ENCODE measurements at places on chromosomes 5 and 9.

DNA sequence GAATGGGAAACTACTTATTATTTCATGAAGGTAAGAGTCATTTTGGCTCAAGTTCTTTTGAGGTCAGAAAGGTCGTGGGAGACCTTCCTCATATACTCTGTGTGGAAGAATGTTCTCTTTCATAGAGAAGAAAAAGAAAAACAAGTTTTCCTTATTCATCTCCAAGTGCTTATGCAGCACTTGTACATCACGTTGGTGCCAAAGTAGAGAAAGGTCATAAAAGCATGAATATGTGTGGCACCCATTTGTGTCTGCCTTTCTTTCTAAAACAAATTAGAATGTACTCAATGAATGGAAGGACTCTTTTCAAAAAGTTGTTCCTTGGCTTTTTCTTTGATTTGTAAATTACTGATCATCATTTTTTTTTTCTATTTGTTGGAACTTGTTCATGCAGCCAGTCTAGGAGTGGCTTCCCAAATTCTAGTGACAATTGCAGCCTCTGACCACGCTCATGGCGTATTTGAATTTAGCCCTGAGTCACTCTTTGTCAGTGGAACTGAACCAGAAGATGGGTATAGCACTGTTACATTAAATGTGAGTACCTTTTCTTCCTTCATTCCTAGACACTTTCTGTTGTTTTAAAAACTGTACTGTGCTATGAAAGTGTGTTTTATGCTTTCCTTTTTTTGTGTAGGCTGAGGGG, 122.4 kb downstream of the ADGRV1 start:
- DNase-seq = no peak

GRCh38 chr5:80238778-80239679, 16.8 kb downstream of the SERINC5 start:
- DNase-seq = peak; percentile 77

DNA sequence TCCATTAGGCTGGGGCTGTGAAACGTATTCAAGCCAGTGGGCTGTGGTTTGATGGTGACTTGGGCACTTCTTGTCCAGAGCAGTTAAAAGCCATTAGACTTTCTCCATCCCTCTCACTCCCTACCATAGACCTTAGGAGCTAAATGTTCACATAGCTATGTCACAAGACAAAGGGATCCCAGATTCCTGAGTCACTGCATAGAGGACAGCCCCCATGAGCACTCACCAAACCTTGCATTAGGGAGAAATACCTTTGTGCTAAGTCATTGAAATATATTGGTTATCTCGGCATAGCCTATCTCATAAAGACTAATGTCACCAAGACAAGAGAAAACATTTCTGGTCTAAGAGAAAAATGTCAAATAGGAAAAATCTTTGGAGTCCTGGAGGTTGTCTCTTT, 104.3 kb downstream of the TRPM6 start:
- DNase-seq = no peak

DNA sequence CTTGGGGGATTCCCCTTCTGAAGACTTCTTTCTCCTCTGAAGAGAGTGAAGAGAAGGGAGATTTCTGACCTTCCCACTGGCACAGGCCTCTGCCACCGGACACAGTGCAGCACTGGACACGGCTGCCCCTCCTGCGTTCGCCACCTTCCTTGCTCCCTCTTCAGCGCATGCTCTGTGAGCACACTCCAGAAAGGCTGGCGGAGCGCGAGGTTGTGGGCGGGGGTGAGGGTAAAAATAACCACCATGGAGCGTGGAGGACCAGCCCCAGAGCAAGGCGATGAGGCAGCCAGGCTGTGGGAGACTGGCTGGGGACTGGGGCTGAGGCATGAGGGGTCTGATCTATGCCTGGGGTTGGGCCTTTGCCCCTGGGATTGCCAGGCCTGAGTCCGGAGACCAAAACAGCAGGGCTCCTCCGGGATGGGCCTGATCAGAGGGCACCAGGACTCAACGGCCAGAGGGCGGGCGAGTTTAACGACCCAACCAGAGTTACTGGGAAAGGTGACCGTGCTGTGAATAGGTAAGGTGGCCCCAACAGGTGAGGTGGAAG, 97.2 kb downstream of the ROR2 start:
- no peak for DNase-seq

DNA sequence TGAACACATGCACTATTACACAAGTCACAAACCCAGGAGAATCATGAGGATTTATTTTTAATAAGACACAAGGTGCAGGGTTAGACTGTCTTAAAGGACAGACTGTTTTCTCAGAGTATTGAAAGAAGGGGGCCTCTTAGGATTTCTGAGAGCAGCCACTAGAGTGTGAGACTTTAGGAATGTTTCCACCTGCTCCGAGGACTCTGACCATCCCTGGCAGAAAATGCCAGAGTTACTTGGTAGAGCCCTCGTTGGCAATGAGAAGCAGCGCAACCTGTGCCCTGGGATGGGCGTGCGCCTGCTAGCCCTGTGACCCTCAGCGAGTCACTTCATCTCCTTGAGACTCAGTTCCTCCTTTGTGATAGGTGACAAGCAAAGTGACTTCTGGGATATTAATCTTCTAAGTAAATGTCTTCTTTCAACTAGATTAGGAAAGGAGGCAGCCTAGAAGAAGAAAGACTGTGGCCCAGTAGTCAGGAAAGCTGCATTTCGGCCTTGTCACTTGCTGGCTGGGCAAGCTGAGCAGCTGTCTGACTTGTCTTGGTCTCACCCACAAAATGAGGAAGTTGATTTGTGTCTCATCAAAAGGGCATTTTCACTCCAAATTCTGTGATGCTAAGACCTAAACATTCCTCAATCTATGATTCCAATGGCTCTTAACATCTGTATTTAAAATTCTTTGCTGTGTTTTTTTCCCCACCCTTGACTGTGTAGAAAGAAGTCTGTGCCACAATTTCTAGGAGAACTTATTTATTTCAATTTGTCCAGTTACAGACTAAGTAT, 60.5 kb downstream of the PTCD2 start:
- no peak for DNase-seq

DNA sequence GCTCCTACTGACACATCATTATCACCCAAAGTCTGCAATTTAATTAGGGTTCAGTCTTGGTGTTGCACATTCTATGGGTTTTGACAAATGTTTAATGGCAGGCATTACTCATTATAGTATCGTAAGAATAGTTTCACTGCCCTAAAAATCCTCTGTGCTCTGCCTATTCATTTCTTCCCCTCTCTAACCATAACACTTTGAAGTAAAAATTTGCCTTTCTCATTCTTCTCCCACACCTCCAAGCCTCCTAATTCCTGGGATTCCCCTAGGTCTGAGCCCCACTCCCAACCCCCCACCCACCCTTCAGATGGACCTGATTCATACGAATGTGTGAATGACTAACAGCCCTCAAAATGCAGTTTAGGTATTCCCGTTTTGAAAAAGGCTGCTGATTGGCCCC, 18.4 kb downstream of the ENC1 start:
- no peak for DNase-seq

DNA sequence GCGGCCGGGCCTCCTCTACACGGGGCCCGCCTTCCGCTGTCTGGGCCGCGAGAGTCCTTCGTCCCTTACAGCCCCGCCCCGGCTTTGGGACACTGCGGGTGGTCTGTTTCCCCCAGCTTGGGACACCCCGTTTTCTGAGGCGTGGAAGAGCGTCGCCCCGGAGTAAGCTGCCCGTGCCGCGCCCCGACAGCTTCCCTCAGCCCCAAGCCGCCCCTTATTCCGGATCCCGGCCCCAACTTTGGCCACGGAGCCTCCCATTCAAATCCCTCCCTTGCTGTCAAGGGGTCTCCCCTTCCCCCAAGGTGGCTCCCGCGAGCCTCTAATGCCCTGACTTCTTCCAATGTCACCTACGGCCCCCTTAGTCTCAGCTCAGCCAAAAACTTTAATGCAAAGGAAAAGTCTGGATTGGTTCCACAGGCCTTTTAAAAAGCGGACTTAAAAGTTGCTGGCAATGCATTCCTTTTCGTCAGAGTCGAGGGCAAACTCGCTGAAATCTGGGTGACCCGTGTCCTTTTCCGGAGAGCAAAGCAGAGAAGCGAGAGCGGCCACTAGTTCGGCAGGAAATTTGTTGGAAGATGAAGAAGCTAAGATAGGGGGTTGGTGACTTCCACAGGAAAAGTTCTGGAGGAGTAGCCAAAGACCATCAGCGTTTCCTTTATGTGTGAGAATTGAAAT, 19.8 kb downstream of the EXOSC2 start:
- no peak for DNase-seq

DNA sequence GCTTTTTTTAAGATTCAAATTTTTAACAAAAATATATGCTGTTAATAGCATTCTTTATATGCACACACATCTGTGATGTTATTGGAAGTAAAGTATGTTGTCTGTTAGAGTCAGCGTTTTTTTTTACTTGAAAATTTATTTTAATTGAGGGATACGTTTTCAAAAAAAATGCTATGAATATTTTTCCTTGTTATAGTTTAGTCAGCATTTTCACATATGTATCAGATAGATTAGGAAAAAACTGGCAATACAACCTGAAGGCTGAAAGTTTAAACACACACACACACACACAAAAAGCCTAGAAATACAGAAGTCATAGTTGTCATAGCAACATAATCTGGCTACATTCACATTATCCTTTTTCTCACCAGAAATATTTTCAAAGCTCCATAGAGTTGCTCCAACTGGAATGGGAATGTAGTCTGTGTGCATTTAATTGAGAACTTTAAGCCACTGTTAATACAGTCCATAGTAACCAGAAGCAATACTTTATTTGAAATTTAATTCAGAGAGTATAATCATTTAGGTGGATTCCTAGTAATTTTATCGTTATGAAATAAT, 116.6 kb downstream of the CDH12 start:
- DNase-seq = no peak

DNA sequence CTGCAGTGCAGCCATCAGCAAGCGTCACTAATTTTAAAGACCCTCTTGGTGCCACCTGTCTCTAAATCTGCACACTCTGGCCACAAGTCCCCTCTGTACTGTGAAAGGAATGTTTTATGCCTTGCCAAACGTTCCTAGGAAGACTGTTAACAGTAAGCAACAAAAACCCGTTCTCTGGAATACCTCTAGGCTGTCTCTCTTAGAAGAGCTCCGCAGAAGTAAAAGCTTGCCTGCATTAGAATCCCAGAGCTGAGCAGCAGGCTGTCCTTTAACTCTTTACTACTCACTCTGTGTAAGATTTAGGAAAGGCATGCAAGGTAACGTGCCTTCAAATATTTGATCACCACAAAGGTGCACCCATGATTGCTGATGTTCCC, 53.9 kb upstream of the C9orf72 start:
- no peak for DNase-seq

DNA sequence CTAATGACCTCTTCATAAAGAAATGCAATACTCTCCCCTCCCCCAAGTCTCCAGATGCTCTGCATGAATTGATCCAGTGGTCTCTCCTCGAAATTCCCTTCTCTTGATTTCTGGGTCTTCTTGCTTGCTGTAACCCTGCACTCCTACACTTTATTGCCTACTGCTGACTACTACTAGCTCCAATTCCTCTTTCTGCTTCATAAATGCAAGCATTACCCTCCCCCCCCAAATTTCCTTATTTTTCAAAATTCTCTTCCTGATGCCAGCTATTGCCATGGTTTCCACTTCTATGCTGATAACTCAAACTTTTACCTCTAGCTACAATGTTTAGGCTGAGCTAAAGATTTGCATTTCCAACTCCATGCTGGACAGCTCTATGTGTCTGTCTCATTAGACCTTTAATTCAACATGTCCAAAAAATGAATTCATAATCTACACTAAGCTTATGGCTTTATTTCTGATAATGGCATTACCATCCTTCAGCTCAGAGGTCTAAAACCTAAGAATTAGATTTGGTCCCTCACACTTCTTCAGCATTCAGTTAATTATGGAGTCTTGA, 1.4 kb downstream of the ZBTB26 start:
- no peak for DNase-seq

GRCh38 chr9:109206670-109207069, 39.6 kb upstream of the FRRS1L start:
- DNase-seq = no peak

DNA sequence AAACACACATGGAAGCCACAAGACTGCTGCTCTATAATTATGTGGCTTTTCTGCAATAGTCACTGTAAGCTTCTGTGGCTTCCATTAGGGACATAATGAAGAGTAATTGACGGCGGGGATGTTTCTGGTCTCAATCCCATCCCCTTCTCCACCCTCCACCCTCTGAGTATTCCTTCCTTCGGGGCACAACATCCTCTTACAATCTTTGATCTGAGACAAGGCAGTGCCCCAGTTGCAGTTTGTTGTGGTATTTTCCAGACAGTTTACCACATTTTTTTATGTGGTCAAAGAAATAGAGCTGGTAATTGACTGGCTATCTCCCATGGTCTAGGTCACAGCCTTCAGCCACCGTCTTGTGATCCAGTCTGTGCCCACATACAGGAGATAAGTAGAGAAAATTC, 277.7 kb downstream of the NR2F1-AS1 start:
- no peak for DNase-seq

GRCh38 chr5:138625134-138625533, 49.9 kb upstream of the HSPA9 start:
- DNase-seq = no peak

DNA sequence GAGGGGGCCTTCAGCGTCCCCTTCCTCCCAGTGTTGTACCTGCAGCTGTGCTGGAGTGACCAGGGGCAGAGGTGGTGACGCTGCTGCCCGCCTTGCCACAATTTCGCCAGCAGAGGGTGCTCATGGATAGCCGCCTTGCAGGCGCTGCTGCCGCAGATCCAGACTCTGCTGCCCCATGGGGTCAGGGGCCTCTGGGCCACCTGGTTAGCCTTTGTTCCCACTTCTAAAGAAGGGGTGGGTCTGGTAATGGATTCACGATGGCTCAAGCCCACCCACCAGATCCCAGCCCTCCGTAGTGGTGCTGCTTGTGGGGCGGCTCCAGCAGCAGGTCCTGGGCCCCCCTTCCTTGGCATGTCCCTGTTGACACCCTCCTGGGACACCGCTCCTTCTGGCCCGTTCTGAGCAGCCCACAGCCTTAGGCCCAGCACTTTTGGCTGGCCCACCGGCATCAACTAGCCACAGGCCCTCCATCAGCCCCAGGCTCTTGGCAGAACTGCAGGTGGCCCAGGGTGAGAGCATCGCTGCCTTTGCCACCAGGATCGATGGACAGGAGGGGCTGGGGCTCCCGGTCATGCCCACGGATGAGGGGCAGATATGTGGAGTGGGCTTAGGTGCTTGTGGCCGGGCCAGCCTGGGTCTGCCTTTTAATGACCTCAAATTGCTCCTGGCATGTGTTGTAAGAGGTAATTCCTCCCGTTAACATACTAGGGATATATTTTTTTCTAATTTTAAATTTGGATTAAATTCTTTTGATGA, 57.2 kb downstream of the COL5A1 start:
- DNase-seq = no peak

Measured in hippocampal formation (tissue), 2 donors.